ENCODE measurements at places on chromosomes 4 and X. TPM values are rescaled to one million over a fixed set of nuclear protein-coding genes. Genes with fewer than 3 reads are reported as not detected.

DNA sequence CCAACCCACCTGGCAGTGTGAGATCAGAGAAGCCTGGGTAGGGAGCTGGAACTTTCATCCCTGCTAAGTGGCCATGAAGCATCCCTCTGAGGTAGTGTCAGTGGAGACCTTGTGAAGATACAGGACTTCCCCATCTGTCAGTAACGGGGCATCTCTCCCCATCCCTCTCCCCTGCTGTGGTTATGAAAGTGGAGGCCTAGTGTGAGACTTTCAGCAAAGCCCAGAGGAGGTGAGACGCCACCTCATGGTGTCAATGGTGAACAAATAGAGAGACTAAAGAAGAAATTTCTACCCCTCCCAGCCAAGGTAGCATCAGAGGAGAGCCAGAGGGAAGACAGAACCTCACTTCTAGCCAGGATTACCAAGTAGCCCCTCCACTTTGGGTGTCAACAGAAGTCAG lies 150.2 kb downstream of the VEGFC start:
- DNase-seq, result no peak

DNA sequence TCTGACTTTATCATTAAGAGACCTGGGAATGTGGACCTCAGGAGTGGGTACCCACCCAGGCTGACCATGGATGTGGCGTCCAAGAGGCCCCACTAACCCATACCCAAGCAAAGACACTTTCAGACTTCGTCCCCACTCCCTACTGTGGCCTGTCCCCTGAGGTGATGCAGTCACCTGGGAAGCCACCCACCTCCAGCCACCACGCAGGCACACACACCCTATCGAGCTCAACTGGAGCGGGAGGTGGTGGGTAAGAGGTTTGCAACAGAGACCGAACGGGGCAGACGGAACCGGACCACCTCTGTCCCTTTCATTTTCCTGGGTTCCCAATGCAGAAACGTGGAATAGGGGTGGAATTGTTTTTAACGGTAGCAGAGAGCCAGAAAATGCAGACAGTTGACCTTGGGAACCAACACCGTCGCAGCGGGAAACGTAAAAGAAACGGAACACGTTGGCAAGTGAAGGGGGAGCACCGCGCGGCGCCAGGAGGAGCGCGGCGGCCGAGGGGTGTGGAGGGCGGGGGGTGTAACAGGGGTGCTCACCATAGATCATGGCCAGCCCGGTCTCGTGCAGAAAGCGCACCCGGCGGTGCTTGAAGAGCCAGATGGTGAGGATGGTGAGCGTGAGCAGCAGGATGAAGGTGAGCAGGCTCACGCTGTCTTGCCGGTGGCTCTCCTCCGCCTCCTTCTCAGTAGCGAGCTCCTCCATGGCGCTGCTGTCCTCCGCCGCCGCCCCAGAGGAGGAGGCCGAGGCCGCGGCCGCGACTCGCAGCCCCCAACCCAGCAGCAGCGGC lies 559 bp downstream of the SLC9A7 start:
- DNase-seq, result peak; percentile 14

- DNase-seq, result no peak
These were observed 103.3 kb downstream of the IL15 start for GRCh38 chr4:141739636-141740035.

Gene PROM1
- polyA plus RNA-seq, result 1.3 TPM

GRCh38 chr4:6373541-6374410 lies 98.6 kb downstream of the PPP2R2C start:
- no peak for DNase-seq

- DNase-seq, result no peak
These were observed 57.0 kb upstream of the RAP1GDS1 start for GRCh38 chr4:98204236-98204553.

DNA sequence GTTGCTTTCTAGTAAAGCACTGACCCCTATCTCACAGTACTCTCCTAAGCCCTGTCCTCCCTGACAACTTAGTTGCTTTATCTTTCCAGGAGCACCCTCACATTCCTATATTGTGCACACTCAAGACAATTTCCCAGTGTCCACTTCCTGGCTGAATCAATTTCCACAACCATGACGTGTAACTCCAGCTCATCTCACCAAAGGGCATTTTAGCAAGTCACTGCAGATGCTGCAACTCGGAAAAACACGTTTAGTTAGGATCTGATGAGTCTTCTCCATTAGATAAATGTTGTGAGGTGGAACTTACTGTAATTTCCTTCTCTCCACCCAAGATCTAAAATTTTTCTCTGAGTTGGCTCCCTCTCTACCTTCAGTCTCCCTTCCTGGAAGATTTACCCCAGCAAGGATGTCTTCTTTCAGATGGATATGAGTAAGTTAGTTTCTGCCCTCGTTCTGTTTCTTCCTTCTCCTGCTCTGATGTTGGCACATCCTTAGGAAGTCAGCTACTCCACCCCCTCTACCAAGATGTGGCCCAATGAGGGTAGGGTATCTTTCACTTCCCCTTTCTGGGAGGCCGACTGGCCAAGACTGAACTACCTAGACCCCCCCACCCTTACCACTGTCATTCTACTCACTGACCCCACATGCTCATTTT lies 28.8 kb upstream of the IL13RA1 start:
- DNase-seq, result no peak

GRCh38 chrX:151715752-151716151 lies at the start of gene FATE1:
Gene FATE1 (plus strand): TSS chrX:151716035. CDS start chrX:151716120, 85 bp downstream.
- DNase-seq, result no peak

Measured in cardiac muscle cell (in vitro differentiated cells and primary cell).